ENCODE measurements at places on chromosomes 12 and 14.

DNA sequence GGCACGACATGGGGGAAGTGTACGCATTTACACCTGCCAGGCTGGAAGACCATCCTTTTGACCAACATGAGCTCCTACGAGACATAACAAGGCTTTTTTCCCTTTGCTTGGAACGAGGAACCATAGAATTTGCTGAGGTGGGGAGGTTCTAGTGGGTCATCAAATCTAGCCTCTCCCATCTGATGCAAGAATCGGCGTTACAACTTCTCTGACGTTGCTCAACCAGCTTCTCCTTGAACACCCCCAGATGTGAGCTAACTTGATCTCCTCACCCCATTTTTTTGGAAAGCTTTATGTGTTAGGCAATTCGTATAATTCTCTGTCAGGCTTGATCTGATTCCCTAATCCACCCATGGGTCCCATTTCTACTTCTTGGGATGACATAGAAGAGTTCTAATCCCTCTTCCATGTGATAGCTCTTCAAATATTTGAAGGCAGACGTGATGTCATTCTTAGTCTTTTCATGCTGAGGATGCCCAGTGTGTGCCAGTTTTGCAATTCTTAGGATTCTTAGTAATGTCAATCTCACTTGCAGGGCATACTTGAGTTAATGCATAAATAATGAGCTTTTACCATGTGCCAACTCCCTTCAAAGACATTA is 163.6 kb upstream of the PARP11 start:
- no peak for DNase-seq

- no peak for DNase-seq
Observed at GRCh38 chr14:90797451-90797850, 18.8 kb downstream of the TTC7B start.

GRCh38 chr14:98226411-98226810 is 1045.6 kb downstream of the BCL11B start:
- DNase-seq: no peak

DNA sequence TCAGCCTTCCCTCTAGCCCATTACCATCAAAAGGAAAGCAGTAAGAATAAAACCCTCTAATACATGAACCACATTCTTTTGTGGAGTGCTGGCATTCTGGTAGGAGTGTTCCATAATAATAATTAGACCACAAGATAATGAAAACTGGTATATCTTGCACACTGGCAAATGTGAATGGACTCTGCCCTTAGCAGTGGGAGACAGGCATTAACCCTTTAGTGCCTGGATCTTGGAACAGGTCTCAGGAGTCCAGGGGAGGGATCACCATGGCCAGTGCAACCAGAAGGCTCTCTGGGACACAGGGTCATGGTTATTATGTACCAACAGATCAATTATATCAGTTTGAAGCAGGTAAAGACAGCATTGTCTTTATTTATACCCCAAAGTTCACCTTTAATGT is 387.5 kb upstream of the TMPO start:
- DNase-seq: no peak

- no peak for DNase-seq
Observed at GRCh38 chr14:106455026-106455425, 928.6 kb downstream of the TMEM121 start.

GRCh38 chr12:132238488-132238854 is 90.9 kb downstream of the GALNT9 start:
- DNase-seq: no peak

DNA sequence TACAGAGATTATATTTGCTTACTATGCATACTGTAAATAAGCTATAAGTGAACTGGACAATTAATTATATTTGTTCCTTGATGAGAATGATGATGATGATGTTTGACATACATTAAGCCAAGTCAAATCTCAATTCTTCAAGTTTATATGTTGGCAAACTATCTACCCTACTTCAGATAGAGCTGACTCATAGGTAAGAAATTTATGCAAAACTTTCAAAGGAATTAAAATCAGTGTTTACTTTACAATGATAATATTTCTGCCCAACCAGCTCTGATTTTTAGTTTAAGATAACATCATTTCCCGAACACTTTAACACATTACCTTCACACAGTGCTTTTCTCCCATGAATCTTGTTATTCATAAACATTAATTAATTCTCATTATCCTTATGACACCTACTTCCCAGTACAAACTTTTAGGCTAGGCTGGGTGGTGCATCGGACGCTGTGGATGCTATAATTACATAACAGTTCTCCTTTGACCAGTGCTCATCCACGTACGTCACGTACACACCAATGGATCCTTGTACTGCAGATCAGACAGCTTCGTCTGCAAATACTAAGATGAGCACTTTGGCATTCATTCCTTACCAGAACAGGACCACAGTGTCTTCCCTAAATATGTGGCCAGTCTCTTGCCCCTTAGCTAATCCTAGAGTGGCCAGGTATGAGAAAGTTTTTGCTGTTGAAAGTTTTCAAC is 18.3 kb downstream of the BMP4 start:
- no peak for DNase-seq

GRCh38 chr14:93803408-93804318 is 15.4 kb upstream of the PRIMA1 start:
- no peak for DNase-seq

GRCh38 chr14:68036202-68036601 is 216.6 kb downstream of the RAD51B start:
- DNase-seq: no peak

DNA sequence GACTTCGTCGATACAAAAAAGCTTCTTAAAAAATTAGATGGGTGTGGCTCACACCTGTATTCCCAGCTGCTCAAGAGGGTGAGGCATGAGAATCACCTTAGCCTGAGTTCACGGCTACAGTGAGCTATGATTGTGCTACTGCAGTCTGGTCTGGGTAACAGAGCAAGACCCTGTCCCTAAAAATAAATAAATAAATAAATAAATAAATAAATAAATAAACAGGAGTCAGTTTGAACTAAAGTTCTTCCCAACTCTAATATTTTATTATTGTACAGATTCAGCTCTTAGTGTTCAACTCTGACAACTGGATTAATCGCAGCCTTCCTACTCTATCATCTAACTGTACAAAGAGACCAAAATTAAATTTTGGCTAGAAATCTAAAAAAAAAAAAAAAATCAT is 12.7 kb upstream of the CLIP1 start:
- no peak for DNase-seq

GRCh38 chr12:57993030-57993429 is 51.7 kb downstream of the ATP23 start:
- no peak for DNase-seq

- DNase-seq: no peak
Observed at GRCh38 chr12:58803908-58804307, 116.4 kb downstream of the LRIG3 start.

- no peak for DNase-seq
Observed at GRCh38 chr14:68074765-68075381, 255.3 kb downstream of the RAD51B start.

- no peak for DNase-seq
Observed at GRCh38 chr14:52950410-52950897, 396 bp downstream of the FERMT2 start.

DNA sequence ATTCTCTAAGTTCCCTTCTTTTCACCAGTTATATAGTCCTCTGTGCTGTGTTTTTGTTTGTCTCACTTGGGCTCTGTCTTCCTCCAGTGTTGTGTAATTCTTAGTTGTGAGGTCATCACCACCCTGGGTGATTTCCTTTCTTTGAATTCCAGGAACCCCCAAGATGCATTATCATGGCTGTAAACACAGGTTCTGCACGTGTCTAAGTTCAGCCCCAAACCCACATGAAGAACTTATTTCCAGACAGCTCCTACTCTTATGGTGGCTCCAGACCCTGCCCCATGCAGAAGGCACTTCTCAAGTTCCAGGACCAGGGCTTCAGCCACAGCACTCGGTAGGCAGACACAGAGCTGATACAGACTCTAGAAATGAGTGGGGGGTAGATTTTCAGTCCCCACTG is 560.5 kb downstream of the BCL11B start:
- no peak for DNase-seq

DNA sequence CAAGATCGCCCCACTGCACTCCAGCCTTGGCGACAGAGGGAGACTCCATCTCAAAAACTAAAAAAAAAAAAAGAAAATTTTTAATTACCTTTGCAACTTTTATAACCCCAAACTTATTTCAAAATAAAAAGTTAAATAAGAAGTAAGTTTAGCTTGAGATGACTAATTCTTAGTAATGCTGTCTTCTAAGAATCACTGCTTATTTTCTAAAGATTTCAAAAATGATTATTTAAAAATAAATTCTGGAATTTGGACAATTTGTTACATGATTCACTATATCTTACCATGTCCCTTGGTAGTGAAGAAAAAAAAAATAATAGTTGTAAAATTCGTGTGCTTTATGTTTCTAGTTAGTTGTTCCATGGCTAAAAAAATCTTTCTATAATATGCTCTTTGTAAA is 11.6 kb upstream of the HECTD1 start:
- DNase-seq: no peak

- no peak for DNase-seq
Observed at GRCh38 chr14:32252030-32252670, 49.1 kb upstream of the RNU6-8 start.

GRCh38 chr14:32352631-32353030 is 23.5 kb downstream of the AKAP6 start:
- DNase-seq: no peak

- no peak for DNase-seq
Observed at GRCh38 chr12:70305794-70306193, 60.3 kb upstream of the KCNMB4 start.

All from stimulated activated CD8-positive, alpha-beta memory T cell treated with anti-CD3 and anti-CD28 coated beads, Interleukin-15, amount 100 ng/mL, for 24 hours (primary cell).